ENCODE measurements at places on chromosomes 5 and 9.
A peak's percentile ranks its signal among the peaks of the same experiment; 100 is the strongest.

DNA sequence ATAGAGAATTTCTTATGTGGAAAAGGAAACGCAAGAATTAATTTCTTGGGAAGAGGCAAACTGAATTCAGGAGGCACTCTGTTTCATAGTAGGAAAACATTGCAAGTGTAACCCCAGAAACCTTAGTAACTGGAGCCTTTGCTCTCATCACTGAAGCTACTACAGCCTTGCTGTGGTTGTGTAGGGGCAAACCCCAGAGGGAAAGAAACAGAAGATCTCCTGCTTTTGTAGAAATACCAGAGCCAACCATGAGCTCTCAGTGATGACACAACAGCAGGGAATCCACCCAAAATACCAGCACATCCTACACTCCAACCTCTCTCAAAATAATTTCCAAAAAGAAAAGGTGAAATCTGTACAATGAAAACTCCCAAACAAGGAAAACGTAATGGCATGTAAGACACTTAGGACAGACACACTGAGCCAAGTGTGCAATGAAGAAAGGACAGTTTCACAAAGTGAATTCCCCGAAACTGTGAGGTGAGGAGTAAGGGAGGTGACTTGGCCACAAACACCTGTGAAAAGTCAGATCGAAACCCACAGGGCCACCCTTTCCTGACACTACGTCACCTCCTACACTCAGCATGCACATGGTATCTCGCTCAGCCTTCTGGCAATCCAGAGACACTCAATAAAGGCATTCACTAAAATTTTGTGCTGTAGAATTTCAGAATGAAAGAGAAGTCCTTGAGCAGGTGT is 8.5 kb upstream of the ACSL6 start:
- DNase-seq, result no peak

DNA sequence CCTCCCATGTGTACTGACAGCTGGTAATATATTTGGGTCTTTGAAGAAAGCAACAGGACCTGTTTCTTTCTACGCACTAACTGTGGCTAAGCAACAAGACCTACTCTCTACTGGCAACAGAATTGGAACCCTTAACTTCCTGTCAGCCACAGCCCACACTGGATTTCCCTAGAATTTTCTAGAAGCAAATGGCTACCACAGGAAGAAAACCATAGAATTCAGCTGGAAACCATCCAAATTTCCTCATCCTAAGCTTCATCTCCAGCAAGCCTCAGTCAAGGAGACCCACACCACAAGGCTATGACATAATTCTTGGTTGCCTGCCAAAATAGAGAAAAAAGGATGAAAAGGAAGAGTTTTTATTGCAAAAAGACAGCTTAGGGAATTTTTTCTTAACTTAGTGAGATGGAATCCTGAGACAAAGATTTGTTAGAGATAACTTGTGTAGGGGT is 171.8 kb upstream of the TNC start:
- DNase-seq, result peak; percentile 84

GRCh38 chr9:9174358-9174757 is 1374.8 kb upstream of the DMAC1 start:
- DNase-seq, result no peak

DNA sequence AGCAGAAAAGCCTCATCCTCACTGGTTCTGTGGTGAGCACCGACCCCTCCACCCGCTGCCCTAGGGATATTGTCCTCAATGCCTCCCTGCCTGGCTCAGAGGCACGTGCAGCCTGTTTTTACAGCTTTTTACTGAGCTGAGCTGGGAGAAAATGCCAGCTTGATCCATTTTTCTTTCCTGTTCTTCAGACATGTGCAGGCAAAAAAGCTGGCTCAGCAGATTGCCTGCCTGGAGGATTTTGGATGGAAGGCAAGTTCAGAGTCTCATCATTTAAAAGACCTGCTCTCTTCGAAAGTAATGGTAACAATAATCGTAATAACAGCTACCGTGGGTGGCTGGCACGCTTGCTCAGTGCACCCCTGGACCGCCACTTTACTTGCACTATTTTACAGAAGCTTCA is 135.0 kb upstream of the SMIM23 start:
- DNase-seq, result no peak

- DNase-seq, result no peak
These were observed 111.2 kb downstream of the INSYN2B start for GRCh38 chr5:169869066-169869465.

- DNase-seq, result no peak
These were observed 433.6 kb downstream of the PIK3R1 start for GRCh38 chr5:68648944-68649857.

- no peak for DNase-seq
These were observed 10.4 kb upstream of the FIBCD1 start for GRCh38 chr9:130949188-130950038.

GRCh38 chr5:52331725-52332124 is 456.0 kb upstream of the ITGA1 start:
- no peak for DNase-seq

DNA sequence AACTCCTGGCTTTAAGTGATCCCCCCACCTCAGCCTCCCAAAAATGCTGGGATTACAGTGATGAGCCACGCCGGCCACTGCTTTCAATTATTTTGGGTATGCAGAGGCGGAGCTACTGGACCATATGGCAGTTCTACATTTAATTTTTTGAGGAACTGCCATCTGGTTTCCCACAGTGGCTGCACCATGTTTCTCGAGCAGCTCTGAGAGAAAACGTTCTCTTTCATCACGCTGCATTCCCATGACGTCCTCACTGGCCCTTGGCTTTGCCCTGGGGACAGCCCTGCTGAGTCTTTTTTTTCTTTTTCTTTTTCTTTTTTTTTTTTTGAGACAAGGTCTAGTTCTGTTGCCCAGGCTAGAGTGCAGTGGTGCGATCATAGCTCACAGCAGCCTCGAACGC is 35.5 kb upstream of the GRHPR start:
- peak; percentile 15 for DNase-seq

GRCh38 chr5:179974246-179974945 is 66.7 kb upstream of the TBC1D9B start:
- no peak for DNase-seq

GRCh38 chr5:127506616-127507015 is 10.8 kb upstream of the PRRC1 start:
- DNase-seq, result no peak

DNA sequence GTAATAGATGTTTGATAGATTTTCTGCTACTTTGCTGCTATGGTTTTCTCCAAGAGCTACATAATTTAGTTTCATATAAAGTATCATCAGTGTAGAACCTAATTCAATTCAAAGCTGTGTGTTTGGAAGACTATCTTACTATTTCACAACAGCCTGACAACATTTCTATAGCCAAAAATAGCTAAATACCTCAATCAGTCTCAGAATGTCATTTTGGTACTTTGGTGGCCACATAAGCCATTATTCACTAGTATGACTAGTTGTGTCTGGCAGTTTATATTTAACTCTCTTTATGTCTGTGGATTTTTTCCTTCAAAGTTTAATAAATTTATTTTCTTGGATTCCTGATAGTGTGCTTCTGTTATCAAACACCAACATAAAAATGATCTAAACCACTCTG is 35.1 kb upstream of the CCDC152 start:
- DNase-seq, result no peak

DNA sequence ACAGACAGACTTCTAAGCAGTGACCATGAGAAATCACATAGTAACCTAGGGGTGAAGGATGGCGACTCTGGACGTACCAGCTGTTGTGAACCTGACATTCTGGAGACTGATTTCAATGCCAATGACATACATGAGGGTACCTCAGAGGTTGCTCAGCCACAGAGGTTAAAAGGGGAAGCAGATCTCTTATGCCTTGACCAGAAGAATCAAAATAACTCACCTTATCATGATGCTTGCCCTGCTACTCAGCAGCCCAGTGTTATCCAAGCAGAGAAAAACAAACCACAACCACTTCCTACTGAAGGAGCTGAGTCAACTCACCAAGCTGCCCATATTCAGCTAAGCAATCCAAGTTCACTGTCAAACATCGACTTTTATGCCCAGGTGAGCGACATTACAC is 38.0 kb upstream of the CCDC152 start:
- DNase-seq, result no peak

DNA sequence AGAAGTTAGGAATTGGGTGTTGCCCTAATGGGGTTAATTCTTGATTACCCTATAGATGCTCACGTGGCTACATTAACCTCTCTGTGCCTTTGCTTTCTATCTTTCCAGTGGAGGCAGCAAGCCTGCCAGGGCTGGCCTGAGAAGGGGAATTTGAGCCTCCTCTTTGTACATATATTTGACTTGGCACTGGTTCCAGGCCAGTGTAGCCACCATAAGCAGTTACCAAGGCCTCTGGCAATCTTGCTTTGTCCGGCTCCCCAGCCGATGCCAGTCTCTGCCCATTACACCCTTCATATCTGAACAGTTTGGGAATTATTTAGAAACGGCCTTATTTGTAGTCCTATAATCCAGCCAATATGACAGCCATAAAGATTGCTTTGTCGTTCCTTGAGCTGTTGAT is 58.6 kb upstream of the PPARGC1B start:
- no peak for DNase-seq

GRCh38 chr5:133470841-133471240 is 141.5 kb downstream of the FSTL4 start:
- DNase-seq, result no peak

GRCh38 chr5:124627815-124628595 is 118.4 kb downstream of the ZNF608 start:
- DNase-seq, result no peak

DNA sequence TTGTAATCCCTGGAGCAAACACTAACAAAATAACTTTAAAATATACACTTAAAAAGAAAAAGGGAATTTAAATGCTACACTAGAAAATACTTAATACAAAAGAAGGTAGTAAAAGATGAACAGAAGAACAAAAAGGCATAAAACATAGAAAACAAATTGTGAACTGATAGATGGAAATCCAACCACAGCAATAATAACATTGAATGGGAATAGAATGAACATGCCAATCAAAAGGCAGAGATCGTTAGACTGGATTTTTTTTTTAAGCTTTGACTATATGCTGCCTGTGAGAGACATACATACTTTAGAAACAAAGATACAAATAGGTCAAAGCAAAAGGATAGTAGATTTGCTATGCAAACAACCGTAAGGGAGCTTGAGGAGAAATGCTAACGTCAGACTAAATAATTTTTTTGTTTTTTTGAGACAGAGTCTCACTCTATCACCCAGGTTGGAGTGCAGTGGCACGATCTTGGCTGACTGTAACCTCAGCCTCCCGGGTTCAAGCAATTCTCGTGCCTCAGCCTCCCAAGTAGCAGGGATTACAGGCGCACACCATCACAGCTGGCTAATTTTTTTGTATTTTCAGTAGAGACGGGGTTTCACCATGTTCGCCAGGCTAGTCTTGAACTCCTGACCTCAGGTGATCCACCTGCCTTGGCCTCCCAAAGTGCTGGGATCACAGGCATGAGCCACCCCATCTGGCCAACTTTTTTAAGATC is 6.5 kb downstream of the ABO start:
- no peak for DNase-seq

GRCh38 chr5:164475339-164475977 is 970.0 kb downstream of the MAT2B start:
- DNase-seq, result no peak

- DNase-seq, result no peak
These were observed 416.9 kb downstream of the MRPS30 start for GRCh38 chr5:45225571-45226031.

GRCh38 chr5:137372773-137373160 is 126.4 kb downstream of the SPOCK1 start:
- DNase-seq, result no peak

DNA sequence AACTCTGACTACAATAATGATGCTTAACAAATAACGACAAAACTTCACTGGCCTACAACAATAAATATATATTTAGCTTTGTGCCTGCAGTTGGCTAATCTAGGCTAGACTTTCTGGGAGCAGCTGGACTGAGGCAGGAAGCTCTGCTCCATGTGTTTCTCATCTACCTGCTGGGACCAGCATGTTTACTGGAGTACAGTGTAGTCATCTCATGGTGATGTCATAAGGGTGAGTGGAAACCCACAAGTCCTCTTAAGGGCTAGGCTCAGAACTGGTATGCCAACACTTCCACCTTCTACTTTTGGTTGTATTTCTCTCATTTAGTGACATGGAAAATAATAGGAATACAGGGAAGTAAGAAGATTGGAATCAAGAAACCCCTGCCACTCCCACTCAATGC is 85.7 kb upstream of the NIPBL start:
- DNase-seq, result peak; percentile 14

DNA sequence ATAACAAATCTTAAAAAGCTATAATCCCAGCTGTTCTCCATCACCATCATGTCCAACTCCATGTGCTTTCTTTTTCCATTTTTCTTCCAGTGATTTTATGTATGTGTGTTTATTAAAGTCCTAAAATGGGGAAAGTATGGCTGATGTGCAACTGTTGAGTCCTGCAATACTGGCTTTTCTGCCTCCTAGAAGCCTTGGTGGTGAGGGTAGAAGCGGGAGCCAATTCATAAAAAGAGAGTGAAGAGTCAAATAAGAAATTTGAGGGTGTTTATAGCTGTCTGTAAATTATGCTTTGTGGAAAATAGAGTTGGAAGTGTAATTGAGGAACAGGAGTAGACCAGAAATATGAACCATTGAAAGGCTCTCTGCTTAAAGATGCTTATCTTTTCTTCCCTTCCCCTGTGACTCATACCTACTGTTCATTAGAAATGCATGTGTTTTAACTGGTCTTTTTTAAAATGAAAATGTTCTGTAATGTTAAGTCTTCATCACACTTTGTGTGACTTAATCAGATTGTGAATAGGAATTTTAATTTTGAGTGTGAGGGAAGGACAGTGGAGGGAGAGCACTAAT is 80.1 kb downstream of the ZCCHC7 start:
- peak; percentile 36 for DNase-seq

- peak; percentile 72 for DNase-seq
These were observed at the start of gene ANGPTL2 for GRCh38 chr9:127122176-127123063. ANGPTL2 (minus strand) TSS chr9:127122635; CDS start chr9:127108731, 13,904 bp downstream.

GRCh38 chr5:82674671-82675070 is 396.5 kb upstream of the RPS23 start:
- DNase-seq, result no peak

All from HFF-Myc (cell line).